ENCODE measurements at places on chromosomes 11 and 22.

GRCh38 chr11:21866781-21867180 lies 326.1 kb upstream of the ANO5 start:
- DNase-seq: no peak

DNA sequence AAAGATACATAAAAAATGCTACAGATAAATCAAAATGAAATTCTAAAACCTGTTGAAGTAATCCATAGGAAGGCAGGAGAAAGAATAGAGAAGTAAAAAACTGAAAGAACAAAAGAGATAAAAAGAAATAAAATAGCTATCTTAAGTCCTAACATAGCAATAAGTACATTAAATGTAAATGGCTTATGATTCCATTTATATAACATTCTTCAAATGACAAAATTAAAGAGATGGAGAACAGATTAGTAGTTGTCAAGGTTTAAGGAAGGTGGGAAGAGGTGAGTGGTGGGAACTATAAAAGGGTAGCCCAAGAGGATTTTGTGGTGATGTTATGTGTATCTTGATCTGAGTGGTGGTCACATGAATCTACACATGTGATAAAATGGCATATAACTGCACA lies 254.8 kb downstream of the FAM76B start:
- no peak for DNase-seq

- no peak for DNase-seq
These were observed 73.6 kb upstream of the MYO18B start for GRCh38 chr22:25668437-25668836.

DNA sequence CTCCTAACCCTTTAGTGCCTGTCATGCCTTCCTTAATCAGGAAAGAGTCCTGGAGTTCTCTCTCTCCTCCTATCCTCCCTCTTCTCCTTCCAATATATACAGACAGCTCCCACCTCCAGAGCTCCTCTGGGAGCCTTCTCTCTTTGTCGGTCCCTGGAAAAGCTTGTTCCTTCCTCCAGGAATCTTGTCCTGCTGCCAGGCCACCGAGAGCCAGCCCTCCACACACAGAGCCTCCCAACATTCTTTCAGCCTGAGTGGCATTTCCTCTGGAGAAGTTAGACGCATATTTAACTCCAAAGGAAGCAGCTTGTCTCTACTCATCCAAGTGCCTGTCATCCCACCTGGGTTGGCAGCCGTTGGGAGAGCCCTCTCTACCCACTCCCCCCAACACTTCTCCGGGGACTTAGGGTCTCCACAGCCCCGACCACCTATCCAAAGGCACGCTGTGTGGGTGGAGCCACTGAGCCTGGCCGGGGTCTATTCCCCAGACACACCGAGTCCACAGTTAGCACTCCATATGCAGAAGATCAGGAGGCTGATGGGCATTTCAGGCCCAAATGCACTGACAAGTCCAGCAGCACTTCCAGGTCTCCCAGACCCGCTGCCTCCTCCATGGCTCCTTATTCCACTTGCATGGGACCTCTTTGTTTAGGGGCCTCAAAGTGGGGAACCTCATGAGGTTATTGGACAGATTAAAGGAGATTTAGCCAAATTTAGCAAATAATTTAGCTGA lies 31.1 kb downstream of the DKK3 start:
- no peak for DNase-seq

DNA sequence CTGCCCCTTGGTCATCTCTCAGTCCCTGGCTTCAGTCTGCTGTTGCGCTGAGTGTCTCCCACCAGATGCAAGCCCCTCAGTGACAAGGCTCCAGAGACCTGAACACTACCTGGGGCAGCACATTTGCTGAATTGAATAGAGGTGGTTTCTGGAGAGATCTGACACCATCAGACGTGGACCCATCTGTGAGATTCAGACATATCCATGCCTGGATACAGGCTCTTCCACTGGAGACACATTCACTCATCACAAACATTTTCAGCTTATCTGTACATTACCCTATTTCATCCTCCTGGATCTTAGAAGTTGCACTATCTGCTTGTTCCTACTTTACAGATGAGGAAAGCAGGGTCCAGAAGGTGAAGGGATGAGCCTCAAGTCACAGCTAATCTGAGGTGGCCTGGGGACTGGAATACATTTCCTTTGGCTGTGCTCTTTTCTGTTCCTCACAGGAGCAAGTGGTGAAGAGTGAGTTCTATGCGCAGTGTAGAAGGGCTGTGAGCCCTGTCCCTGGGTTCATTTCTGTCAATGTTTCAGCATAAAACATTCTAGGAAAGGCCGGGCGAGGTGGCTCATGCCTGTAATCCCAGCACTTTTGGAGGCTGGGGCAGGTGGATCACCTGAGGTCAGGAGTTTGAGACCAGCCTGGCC lies 19.0 kb downstream of the ATG16L2 start:
- no peak for DNase-seq

Data from substantia nigra (tissue), 51 donors.